G401 (cell line): ENCODE measurements at places on chromosomes 7 and 10.
A peak's percentile ranks its signal among the peaks of the same experiment; 100 is the strongest.

DNA sequence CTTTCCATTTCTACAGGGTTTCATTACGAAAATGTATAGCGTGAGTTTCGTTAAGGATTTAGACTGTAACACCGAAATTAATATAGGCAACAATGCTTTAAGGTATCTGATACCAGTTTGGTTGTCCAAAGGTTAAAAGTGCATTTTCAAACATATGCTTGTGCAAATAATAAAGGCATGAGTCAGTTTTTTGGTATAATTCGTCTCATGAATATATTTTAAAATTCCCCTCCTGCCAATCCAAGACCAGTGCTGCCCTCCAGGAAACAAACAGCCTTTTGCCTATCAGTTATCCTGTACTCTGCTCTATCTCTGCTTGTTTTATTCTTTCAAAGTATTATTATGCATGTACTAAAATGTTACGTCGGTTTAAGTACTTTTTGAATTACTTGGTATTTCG lies 2.0 kb downstream of the LCOR start:
- DNase-seq = no peak

DNA sequence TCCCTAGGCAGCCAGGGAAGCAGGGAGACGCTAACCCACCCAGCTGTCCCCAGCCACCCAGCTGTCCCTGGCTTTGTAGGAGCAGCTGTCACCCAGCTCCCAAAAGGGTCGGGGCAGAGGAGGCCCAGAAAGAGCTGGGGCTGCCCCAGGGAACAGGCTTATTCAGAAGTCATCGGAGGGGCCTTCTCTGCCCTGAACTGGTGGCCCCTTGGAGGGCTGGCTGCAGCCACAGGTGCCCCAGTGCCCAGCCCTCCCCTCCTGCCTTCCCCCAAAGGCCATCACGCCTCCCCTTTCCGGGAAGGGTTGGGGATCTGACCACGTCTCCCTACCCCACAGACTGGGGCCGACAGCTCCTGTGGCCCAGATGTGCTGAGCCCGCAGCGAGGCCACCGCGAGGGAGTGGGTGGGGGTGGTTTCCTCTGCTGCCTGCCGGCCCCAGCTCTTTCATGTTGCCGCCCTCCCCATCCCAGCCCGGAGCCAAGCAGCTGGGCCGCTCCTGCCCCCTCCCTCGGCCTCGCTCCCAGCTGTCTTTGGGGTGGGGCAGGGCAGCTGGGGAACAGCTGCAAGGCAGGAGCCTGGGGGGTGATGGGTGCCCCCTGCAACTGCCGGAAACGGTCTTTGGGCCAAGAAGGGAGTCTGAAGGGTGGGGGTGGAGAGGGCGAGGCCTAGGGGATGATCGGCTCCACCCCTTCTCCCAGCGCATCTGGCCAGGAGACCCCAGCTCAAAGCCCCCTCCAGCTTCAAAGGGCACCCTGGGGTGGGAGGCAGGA lies 16.8 kb downstream of the TRIM8 start:
- no peak for DNase-seq

GRCh38 chr10:76310588-76311080 lies 879.2 kb downstream of the LRMDA start:
- no peak for DNase-seq

GRCh38 chr10:117137031-117137910 lies 799 bp downstream of the VAX1 start:
- DNase-seq = no peak

- peak; percentile 73 for DNase-seq
Observed at GRCh38 chr10:110273474-110273873, 31.2 kb downstream of the SMNDC1 start.

DNA sequence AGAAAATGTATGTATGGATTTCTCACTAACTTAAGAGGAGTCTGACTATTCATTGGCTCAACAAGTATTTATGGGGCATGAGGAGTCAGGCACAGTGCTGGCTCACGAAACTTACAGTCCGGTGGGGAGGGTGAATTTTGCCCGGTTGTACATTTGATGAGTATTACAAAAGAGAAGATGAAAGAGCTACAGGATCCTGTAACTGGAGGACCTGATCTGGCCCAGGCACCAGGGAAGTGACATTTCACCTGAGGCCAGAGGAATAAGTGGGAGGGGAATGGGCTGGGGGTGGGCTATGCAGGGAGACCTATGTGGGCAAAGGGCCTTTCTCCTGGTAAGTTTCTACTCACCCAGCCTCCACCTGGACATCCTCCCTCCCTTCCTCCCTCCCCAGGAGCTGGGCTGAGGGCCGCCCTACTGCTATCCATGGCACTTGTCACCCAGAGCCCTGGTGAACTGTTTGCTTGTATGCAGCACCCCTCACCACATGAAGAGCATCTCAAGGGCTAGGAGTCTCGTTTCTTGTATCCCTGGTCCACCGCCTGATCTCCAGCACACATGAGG lies 101.1 kb upstream of the ZNF438 start:
- DNase-seq = peak; percentile 2

- no peak for DNase-seq
Observed at GRCh38 chr7:91346426-91346825, 82.2 kb downstream of the FZD1 start.

DNA sequence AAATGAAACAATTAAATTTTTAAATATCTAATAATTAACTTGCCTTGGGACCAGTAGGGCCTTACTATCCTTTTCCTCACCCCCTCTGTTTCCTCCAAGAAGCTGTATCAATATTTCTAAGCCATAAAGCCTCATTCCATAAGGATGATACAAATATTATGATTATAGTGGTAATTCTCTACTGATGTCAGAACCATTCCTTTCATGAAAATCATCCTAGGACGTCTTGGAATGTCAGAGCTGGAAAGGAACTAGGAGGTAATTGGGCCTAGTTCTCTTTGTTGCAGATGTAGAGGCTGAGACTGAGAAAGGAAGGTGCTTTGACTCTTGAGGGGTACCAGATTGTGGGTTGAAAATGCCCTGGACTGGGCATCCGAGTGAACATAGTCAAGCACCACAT lies 766.7 kb upstream of the GHITM start:
- no peak for DNase-seq

DNA sequence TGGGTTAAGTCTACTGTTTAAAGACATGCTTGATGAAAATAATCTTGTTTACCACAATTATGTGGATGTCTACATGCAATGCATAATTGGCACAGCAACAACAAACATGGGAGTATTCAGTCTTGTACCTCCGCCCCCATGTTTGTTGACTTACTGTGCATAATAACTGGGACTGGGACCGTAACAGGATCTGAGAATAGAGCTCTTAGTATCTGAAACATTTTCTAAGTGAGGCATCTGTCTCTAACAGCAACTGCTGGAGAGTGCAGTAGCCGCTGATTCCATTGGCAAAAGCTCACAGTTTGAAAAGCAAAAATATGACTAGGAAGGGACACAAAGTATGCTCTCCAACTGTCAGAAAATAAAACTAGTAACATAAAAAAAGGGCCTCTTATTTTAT lies 61.6 kb downstream of the ENO4 start:
- DNase-seq = no peak

DNA sequence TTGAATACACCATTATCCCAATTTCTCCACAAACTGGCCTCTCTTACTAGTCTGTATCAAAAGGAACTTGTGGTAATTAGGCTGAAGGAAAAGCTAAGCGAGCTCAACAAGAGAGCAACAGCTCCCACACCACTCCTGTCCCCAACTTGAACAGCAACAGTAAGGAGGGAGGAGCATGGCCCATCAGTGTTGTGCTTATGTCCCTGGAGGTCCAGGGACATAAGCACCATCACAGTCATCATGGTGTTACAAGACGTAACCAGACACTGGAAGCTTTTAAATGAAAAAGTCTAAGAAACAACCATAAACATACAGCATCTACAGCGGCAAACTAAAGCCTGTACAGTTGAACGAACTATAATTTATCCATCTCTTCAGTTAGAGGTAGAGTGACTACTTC lies 989 bp downstream of the ERLIN1 start:
- peak; percentile 23 for DNase-seq
